ENCODE measurements at places on chromosomes 2 and 18. TPM values are rescaled to one million over a fixed set of nuclear protein-coding genes. Genes with fewer than 3 reads are reported as not detected.

The SAP130 gene
- total RNA-seq, result 27.2 TPM

The STAT4 gene
- total RNA-seq, result 0.23 TPM

The RAX gene
- total RNA-seq, result not detected

The CENPA gene
- total RNA-seq, result 43.6 TPM

The FSHR gene
- not detected for total RNA-seq

Measured in PC-9 (cell line).